ENCODE measurements at places on chromosomes 7 and 10.

- no peak for ATAC-seq
Measured at GRCh38 chr10:129319934-129320333, 147.1 kb upstream of the MGMT start.

GRCh38 chr10:100508691-100509150 is 10.9 kb downstream of the SEC31B start:
- ATAC-seq = peak; percentile 87

- ATAC-seq = no peak
Measured at GRCh38 chr7:143210541-143210940, 11.3 kb upstream of the TAS2R40 start.

DNA sequence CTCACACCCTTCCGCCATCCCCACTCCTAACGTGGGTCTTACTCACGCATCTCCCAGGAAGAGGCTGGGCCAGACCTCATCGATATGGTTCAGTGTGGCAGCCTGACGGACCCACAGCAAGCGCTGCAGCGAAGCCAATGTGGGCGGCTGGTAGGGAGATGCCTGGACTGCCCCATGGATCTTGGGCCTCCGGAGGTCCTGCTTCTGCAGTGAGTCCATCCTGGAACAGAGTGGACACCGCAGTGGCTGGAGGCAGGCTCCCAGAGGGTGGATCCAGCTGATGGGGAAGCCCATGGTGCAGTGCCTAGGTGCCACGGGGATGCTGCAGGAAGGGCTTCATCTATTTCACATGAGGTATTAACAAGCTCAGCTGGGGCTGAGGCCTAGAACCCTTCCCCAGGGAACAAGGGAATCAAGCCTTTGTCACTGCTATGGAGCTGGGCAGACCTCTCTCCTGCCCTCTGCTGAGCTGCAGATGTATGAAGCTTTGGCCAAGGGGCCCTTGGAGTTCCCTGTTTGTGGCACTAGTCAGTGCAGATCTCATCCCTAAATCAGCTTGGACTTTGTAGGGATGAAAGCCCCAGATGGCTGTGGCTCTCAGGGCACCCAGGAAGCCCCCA is 13.7 kb upstream of the SAMD8 start:
- ATAC-seq = peak; percentile 62

- no peak for ATAC-seq
Measured at GRCh38 chr10:28503114-28503513, 29.8 kb upstream of the WAC start.

DNA sequence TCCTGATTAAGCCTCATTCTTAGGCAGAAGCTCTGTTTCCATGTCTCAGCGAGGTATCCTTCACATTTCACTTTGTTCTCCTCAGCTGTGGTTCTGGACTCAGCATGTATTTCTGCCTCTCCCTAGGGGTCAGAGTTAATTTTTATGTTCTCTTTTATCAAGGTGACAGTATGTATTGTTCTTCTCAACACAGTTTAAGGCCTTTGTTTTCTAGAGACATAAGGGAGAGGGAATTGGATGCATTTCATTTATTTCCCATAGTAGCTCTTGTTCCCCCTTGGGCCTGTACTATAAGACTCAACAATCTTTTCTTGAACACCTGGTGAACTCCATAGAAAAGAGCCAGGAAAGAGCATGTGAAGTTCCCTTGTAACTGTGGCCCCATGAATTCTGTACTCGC is 214.3 kb downstream of the ZWINT start:
- no peak for ATAC-seq

- ATAC-seq = peak; percentile 56
Measured at GRCh38 chr7:92246360-92247101, 757 bp downstream of the ANKIB1 start.

- peak; percentile 85 for ATAC-seq
Measured at GRCh38 chr7:93055543-93056107, 62.2 kb downstream of the SAMD9 start.

DNA sequence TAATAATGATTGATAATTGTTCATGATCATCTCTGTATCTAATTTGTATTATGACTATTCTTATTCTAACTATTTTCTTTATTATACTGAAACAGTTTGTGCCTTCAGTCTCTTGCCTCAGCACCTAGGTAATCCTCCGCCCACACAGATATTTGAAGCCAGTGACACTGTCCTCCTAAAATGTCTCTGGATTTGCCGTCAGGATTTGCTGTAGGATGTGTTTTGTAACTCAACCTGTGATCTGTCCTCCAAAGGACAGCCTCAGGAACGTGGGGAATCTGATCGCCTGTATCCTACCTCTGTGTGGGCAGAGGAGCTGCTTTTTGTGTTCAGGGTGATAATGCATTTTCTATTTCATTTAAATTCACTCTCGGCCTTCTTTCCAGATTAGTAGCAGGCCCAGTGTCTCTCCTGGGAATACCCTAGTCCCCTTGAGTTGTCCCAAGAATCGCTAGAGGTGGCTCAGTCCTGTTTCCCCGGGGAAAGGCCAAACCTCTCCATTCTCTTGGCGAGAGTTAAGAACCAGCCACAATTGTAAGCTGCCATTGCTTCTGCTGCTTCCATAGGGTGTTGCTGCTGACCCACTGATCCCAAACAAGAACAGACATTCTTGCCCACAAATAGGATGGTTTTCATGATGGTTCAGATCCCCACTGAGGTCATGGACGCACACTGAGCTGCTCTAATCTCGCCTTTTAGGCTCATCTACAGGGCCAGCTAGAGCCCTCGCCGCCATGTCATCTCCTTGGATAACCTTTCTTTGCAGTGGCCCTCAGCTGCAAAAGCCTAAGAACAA is 136.2 kb upstream of the KCNMA1 start:
- ATAC-seq = no peak

- ATAC-seq = no peak
Measured at GRCh38 chr7:114419441-114420272, 5.0 kb downstream of the FOXP2 start.

- ATAC-seq = peak; percentile 97
Measured at GRCh38 chr10:6401558-6402348, 178.3 kb downstream of the PRKCQ start.

- no peak for ATAC-seq
Measured at GRCh38 chr10:6753644-6754043, 173.6 kb upstream of the PRKCQ start.

DNA sequence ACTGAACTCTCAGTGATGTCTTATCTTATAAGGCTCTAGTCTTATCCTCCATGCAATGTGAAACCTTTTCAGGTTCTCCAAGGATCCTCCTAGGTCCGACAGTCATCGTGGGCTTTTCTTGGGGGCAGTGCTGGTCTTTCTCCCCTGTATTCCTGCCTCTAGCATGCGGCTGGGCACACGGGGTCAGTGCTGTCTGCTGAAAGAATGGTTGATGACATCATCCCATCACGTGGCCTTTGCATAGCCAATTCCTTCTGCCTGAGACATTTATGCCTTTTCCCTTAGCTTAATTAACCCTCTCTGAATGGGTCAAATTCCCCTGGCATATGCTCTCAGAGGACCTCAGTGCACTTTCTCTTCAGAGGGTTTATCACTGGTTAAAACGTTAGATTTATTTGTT is 27.0 kb upstream of the KCNK18 start:
- ATAC-seq = no peak

GRCh38 chr10:126749015-126749655 is 78.6 kb upstream of the C10orf90 start:
- peak; percentile 97 for ATAC-seq

DNA sequence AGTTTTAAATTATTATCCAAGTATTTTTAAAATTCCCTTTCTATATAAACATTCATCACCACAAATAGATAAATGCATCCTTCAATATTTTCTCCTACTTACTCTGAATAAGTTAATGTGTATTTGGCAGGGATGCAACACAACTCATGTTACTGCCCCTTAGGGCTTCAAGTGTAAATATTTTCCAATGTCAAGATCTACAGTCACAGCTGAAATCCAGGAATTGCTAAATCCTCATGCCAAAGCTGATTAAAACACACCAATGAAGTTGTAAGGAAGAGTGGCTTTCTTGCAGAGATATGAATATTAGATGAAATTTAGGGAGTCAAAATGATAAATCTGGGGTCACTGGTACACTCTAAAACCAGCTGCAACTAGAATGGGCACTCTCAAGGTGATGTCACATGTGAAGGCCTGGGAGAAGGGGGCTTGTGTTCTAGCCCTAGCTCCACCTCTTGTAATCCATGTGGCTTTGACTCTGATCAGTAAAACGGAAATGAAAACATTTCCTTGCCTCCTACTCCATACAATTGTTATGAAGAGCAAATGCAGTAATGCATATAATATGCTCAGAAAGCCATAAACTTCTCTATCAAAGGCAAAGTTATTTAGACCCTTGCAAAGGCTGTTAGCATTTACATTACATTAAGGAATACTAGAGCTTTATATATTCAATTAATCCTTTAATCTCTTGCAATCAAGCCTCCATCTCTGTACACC is 228.1 kb upstream of the NFE2L3 start:
- no peak for ATAC-seq

- ATAC-seq = peak; percentile 77
Measured at GRCh38 chr7:141701489-141702046, 398 bp downstream of the DENND11 start.

GRCh38 chr10:32337350-32337749 is 9.6 kb downstream of the EPC1 start:
- no peak for ATAC-seq

DNA sequence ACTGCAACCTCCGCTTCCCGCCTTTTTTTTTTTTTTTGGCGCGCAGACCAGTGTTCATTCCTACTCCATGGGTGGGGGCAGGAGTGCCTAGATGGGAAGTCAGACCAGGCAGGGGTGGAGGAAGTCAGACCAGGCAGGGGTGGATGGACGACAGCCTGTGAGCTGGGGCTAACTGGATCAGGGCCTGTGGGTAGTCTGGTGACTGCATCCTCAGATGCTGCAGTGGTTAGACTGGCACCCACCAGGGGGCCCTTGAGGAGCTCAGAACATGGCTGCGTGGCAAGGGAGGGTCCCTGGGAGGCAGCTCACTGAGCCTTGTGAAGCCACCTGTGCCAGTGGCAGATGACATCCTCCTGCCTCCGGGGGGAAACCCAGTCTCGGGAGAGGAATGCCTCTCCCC is 35.1 kb downstream of the RCC1L start:
- ATAC-seq = peak; percentile 49

GRCh38 chr10:127826154-127826725 is 66.5 kb downstream of the CLRN3 start:
- no peak for ATAC-seq

GRCh38 chr10:51773681-51774080 is 74.3 kb upstream of the CSTF2T start:
- no peak for ATAC-seq
